Amniotic stem cell (primary cell): ENCODE measurements at places on chromosomes 11 and 22.
A peak's percentile ranks its signal among the peaks of the same experiment; 100 is the strongest.

DNA sequence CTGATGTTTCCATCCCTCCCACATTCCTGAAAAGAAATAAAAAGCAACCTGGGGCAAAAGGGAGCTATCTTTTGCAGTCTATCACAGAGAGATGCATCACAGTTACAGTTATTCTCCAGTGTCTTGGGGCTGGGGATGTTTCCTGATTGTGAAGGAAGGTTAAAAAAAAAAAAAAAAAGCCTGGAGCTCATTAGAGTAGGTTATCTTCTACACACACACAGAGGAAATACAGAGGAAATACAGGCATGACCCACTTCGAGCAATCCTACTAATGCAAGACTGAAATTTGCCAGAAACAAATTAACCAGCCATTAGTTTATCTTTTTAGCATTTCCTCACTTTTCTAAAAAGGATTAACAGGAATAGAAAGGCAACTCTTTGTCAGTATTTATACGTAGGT, 89.4 kb upstream of the CLMP start:
- DNase-seq, result no peak

DNA sequence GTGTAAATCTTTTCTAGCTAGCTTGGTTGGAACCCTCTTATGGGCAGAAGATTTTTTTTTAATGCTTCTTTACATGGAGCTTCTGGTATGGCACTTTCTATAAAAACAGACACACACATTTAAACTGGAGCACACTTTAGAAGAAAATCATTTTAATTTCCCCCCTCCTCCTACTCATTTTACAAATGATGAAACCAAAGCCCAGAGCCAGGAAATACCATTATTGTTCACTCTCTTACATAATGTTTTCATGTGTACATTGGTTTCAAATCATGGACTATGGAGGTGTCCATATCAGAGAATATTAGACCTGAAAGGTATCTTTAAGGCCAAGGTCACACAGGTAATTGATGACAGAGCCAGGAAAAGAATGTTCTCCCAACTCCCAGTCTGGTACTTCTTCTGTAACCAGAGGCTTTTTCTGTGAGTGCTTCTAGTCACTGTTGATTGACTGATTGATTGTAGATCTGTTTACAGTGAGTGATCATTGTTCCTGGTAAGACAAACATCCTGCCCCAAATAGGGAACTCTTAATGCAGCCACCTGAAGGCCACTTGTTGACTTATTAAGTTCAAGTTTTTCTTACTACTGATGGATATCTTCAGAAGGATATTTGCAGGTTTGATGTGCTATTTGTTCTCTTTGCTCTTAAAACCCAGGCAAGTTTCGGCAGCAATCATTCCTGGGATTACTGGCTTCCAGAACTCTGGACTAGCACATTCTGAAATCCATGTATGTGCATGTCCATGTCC, 26.8 kb upstream of the ME3 start:
- no peak for DNase-seq

DNA sequence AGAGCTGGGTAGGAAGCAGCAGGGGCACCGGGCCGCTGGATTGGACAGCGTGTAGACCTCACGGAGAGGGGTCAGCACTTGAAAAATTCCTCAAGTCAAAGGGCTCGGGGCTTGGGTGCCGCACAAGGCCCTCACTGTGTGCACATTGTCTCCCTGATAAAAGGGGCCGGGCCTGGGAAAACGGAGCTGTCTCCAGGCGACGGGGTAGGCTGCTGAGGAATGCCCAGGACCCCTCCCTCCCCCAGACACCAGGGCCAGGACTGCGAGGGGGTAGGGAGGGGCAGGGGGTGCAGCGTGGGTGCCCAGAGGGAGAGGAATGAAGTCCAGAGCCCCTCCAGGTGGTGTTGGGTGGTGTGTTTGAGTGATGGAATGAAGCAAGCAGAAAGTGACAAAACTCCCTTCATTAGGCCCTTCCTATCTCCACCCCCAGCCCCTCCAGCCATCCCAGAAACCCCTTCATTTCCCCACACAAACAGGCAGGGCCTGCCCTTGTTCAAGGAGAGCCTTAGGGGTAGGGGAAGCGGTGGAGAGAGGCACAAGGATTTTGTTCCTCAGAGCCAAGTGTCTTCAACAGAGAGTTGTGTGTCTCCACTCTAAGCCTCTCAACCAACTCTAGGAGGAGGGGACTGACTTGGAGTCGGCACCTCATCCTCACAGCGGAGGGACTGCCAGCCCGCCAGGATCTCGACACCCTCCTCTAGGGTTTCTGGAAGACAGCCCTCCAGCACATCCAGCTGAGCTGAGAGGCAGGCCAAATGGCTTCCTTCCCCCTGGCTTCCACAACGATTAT, 63.9 kb downstream of the SYN3 start:
- no peak for DNase-seq

GRCh38 chr11:118614511-118614910, 7.1 kb downstream of the PHLDB1 start:
- no peak for DNase-seq

DNA sequence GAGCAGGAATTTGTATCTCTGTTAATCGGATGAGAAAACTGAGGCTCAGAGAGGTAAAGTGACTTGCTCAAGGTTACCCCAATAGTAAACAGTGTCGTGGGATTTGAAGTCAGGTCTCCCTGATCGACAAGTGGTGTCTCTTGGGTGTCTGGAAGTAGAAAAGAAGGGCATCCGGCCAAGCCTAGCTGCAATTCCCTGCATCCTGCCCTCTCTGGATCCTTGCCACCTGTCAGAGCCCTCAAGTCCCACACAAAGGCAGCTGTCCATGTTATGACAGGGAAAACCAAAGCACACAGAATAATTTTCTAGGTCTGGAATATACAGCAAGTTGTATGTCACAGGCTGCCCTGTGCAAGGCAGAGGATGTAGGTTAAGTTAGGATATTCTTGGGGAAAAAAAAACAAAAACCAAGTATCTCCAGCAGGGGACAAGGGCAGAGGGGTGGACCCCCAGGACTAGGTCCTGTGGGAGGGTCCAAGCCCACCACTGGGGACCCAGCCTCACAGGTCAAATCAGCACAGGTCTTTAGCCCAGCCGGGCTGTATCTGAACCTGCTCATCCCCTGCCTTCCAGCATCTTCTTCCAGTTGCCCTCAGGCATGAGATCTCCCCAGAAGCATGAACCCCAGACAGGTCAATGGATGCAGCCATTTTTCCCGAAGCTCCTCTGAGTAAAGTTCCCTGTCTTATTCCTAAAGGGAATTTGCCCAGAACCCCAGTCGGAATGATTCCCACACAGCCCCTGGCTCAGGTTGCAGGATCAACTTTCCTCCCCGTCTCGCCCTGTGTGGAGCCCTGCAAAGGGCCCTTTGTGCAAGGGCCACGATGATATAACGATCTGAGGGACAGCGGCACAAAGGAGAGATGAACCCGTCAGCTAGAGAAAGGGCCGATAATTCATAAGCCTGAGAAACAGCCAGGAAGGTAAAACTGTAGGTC, 15.0 kb downstream of the USH1C start:
- DNase-seq, result no peak

- DNase-seq, result peak; percentile 90
Measured at GRCh38 chr22:42615092-42615859, 593 bp upstream of the POLDIP3 start.

DNA sequence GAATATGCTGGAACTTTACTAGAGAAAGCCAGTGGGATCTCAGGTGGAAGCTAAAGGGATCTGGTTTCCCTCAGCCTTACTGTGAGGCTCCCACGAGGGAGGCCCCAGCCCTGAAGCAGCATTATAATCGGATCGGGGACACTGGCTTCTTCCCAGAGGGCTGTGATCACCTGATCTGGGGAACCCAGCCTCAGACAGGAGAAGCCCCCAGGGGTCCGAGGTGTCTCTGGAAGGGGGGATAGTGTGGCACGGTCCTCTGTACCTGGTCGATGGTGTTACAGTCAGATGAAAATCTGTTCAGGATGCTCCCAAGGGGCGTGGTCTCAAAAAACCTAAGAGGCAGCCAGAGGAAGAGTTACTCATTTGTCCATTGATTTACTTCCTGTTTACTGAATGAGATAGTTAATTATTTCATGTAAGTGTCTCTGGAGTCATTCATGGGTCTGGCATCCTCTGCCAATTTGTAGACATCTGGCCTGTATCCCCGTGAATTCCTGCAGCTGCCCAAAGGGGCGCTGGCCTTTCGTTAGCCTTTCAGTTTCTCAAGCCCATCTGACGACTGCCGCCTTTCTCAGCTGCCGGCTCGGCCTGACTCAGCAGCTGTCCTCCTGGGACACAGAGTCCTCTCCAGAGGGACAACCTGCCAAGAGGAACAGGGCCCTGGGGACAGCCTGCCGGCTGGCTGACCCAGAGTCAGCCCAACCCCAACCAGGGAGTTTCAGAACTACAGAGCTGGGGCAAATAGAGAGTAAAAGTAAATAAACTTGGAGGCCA, 17.0 kb upstream of the KCNJ11 start:
- DNase-seq, result no peak

GRCh38 chr11:128066399-128066798, 521.0 kb downstream of the ETS1 start:
- no peak for DNase-seq

DNA sequence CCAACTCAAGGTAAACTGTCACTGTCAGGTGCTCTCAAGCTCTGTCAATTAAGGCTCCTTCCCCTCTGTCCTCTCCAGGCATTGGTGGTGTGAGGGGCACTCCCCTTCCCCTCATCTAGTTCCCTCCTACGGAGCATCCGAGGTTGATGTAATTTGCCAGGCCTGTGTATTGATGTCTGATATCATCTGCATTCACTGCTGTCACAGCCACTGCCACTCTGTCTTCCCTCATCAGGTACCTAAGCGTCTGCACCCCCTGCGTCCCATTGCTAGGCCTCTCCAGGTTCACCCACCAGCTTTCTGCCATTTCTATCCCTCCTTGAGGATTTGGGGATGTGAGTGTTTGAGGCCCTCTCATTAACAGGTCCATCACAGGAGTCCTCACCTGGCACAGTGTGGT, 50.0 kb upstream of the SYT13 start:
- DNase-seq, result no peak

DNA sequence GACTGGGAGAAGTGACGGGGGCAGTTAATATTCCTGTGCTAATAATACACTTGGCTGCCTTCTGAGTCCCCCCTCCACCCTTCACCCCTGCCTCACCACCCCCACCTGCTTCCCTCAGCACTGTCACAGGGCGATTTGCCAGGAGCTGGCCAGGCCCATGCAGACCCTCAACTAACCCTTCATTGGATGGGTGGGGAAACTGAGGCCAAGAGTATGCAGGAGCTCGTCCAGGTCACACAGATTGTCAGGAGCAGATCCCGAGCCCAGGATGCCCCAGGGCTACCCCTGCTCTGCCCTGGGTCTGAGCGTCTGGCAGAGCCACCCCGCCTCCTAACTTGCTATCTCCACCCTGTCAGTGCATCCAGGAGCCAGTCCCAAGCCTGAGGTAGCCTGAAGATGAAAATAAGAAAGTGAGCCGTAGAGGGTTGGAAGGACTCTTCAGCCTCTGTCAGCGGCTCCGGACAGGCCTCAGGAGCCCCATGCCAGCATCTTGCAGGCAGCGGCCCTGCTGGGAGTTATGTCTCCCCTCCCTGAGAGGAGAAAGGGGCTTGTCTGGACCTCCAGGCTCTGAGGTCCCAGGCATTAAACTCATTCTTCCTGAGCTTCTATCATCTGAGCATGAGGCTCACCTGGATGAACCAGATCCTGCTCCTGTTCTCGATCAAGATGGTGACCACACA, 6.2 kb downstream of the TPBGL start:
- DNase-seq, result no peak

- DNase-seq, result no peak
Measured at GRCh38 chr22:48367731-48368130, 1459.9 kb downstream of the BRD1 start.

GRCh38 chr11:119323532-119324033, 6.7 kb upstream of the MCAM start:
- peak; percentile 42 for DNase-seq

- no peak for DNase-seq
Measured at GRCh38 chr22:36413022-36413775, 25.4 kb upstream of the MYH9 start.

DNA sequence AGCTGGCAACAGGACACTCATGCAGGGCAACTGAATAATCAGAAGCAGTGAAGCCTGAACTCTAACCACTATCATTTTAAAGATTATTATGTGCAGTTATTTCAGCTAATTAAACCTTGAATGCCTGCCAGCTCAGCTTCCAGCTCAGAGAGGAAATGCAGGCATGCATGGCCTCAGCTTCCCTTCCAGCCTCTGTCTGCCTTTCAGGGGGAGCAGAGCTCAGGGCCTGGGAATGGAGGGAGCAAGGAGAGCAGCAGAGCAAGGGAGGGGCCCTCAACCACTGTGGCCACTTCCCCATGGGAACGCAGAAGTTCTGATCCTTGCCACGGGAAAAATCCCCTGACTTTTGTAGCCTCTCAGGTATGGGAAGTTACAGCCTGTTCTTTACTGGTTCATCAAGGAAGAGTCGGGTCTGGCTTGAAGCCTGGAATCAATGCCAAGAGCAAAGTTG, 32.5 kb upstream of the APLNR start:
- DNase-seq, result no peak

DNA sequence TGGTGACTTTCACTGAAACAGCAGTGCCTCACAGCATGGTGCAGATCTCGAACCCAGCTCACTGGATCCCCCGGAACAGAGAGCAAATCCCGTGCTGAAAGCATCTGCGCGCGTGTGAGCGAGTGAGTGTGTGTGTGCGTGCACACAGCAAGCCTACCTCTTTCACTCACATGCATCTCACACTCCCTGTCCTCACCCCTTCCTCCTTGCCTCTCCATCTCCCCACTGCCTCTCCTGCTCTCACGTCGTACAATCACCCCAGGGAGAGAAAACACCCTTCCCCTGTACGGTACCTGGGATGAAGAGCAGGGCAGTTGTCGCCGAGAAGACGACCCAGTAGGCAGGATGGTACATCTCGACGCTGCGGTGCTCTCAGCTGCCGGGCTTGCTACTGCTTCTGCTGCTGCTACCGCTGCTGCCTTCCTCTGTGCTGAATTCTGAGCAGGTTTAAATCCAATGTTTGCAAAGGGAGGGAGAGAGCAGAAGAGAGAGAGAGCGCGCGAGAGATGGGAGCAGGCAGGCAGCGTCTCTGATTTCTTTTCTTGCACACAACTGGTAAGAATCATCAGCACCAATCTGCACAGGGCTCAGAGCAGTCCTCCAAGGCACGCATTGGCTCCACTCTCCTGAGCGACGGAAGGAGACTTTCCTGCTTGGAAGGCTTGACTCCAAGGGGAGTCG, at the start of gene OPCML:
Gene OPCML, minus strand, starts transcription at position 531 of the 681 bp plus-strand sequence.
- no peak for DNase-seq

- DNase-seq, result peak; percentile 6
Measured at GRCh38 chr11:23079382-23079813, 219.1 kb upstream of the CCDC179 start.
